ENCODE measurements at places on chromosomes 2 and 18. TPM values are rescaled to one million over a fixed set of nuclear protein-coding genes. Genes with fewer than 3 reads are reported as not detected.

The CCDC102B gene
- total RNA-seq = 0.54 TPM

The COLEC11 gene
- 0.28 TPM for total RNA-seq

The REG3G gene
- not detected for total RNA-seq

The SSB gene
- 137 TPM for total RNA-seq

The LYPD6 gene
- total RNA-seq = 0.90 TPM

The DNER gene
- total RNA-seq = under 0.01 TPM

The DYNC1I2 gene
- 140 TPM for total RNA-seq

The SEH1L gene
- 45.5 TPM for total RNA-seq

The CCBE1 gene
- total RNA-seq = 93.9 TPM

The SCYGR7 gene
- total RNA-seq = not detected

The CNGA3 gene
- not detected for total RNA-seq

The CEP192 gene
- 29.0 TPM for total RNA-seq

The SIX3 gene
- total RNA-seq = not detected

The SCN9A gene
- 135 TPM for total RNA-seq

The RAB6D gene
- total RNA-seq = not detected

The HOXD1 gene
- total RNA-seq = not detected

The COL3A1 gene
- total RNA-seq = 408 TPM

The PLEKHH2 gene
- total RNA-seq = 1.7 TPM

The PTPRN gene
- total RNA-seq = 5.2 TPM

The CHRNG gene
- total RNA-seq = not detected

The MAP2 gene
- 0.28 TPM for total RNA-seq

The MYO5B gene
- total RNA-seq = 0.56 TPM

The DAPL1 gene
- total RNA-seq = not detected

The NDC80 gene
- total RNA-seq = 15.3 TPM

The GULP1 gene
- total RNA-seq = 40.1 TPM

The VAMP5 gene
- 27.8 TPM for total RNA-seq

The ATP6V1B1 gene
- not detected for total RNA-seq

The FAM228B gene
- total RNA-seq = 2.2 TPM

The HOXD12 gene
- total RNA-seq = not detected

The INO80B gene
- 4.5 TPM for total RNA-seq

The RBBP8 gene
- total RNA-seq = 21.1 TPM
